H1 (cell line): ENCODE measurements at places on chromosomes 3 and 15.

GRCh38 chr3:36380221-36381031 lies at the start of gene STAC:
Gene STAC (plus strand): TSS chr3:36380504. CDS start chr3:36380644, 140 bp downstream.
- no peak for DNase-seq

DNA sequence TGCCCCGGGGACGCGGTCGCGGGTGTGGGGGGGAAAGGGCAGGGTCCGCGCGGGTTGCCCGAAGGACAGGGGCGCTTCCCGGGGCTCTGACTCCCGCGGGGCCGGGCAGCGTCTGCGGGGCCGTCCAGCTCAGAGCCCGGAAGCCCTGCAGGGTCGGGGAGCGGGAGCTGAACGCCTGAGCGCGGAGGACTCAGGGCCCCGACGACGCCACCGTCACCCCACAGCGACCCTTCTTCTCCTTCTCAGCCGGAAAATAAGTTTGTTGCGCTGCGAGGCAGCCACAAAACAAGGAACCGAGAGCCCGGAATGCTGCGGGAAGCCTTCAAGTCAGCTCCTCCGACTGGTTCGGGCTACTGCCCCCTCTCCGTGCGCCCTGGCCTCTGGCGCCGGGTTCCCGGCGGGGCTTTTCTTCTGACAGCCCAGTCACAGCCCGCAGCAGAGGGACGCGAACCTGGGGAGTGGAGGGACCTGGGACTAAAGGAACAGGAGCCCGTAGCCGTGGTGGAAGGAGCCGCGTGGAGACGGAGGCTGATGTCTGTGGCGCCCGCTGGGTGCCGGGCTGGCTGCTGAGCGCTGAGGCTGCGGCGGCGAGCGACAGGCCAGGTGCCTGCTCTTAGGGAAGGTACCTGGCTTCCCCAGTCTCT lies 484 bp downstream of the CNTN4 start:
- DNase-seq: peak; percentile 79

GRCh38 chr15:30870681-30871080 lies 33.0 kb upstream of the FAN1 start:
- DNase-seq: no peak

DNA sequence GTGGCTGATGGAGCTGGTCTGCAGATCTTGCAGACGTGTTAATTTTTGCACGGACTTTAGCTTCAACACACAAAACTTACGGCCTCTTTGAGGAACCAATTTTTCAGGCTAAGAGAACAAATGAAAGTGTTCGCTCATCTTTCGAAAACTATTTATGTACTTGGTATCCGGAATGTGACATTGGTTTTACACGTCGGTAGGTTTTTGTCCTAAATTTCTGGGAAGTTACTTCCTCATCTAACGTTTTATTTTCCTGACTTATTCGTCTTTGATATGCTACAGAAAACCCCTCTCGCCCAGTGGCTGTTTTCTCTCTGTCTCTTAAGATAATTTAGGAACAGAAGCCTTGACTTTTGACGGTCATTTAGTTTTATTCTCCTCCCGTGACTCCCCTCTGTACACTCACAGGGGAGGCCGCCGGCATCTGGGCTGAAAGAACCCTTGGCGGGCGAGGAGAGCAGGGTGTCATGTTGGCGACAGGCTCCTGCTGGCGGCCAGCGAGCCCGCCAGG lies 834 bp upstream of the GREM1 start:
- DNase-seq: no peak

DNA sequence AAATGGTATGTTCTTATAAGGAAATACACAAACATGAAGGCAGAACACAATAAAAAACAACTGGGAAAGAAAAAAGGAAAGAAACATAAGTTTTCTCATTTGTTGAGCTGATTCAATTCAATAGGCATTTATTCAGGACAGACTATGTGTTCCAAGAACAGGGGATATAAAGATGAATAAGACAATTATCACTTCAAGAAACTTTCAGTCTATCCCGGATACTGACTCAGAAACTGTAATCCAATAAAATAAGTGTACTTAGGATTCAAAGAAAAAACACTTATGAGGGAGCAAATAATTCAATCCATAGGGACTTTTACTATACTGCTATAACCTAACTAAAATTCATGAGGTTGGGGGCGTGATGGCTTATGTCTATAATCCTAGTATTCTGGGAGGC lies 3.5 kb upstream of the POPDC2 start:
- no peak for DNase-seq

- no peak for DNase-seq
Observed at GRCh38 chr15:61243983-61244593, 15.0 kb upstream of the RORA start.

DNA sequence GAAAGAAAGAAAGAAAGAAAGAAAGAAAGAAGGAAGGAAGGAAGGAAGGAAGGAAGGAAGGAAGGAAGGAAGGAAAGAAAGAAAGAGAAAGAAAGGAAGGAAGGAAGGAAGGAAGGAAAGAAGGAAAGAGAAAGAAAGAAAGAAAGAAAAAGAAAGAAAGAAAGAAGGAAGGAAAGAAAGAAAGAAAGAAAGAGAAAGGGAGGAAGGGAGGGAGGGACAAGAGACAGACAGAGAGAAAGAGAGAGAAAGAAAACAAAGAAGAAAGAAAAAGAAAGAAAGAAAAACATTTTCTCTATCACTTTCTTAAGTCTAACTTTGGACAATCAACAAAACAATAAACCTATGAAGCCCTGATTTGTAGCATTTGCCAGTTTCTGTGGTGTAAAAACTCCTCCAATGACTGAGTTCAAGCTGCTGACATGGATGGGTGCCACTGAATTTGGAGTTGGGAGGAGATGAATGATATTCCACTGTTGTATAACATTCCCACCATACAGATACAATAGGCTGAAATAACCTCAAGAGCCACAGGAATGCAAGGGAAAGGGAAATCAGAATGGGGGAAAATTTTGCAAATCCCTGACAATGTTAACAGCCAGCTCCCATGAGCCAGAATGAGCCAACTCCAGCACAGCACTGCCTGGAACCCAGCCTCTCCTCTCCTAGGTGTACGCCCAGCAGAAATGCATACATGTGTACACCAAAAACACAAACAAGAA lies 15.0 kb upstream of the RTP3 start:
- no peak for DNase-seq

GRCh38 chr3:12560505-12561190 lies 3.8 kb downstream of the MKRN2 start:
- no peak for DNase-seq

DNA sequence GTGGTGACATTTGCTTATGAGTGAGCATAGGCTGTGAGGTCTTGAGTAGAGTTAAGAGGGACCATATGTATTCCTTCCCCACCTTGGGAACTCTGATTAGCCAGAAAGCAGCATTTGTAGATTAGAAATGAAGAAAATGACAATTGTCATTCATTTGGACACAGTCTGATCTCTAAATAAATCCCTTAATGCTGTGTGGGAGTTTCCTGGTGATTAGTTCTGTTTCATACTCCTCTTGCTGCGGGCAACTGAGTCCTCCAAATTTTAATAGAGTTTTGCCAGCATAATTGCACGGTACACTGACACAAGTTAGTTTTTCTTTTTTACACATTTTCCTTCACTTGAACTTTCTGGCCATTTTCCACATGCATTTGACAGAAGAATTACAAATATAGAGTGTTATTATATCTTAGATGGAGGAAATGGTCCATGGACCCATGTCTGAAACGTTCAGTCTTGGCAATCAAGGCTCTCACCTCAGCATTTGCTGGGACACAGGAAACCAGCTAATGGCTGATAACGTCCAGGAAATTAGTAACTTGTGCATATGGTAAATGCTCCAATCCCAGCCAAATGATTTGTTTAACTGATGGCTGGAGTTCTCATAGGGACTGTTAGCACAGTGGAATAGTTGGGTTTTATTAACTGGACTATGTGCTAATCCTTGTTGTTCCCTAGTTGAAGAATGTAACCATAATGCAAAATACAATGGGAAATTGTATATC lies 321.2 kb downstream of the RBMS3 start:
- no peak for DNase-seq

DNA sequence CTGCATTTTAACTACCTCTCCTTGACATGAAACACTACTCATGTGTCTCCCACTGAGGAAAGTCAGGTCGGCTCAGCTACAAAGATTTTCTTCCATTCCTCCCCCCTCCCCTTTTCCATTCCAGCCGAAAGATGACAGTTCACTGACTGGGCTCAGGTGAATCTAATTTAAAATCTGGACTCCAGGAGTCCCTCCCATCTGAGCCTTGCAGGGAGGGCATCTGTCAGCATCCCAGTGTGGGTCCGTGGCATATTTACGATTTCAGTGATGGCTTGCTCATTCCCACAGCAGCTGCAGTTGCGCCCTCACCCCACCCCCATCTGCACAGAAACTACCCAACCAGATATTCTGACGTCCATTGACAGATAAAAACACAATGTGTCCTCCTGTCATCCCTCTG lies 153.7 kb upstream of the ARRDC4 start:
- no peak for DNase-seq

DNA sequence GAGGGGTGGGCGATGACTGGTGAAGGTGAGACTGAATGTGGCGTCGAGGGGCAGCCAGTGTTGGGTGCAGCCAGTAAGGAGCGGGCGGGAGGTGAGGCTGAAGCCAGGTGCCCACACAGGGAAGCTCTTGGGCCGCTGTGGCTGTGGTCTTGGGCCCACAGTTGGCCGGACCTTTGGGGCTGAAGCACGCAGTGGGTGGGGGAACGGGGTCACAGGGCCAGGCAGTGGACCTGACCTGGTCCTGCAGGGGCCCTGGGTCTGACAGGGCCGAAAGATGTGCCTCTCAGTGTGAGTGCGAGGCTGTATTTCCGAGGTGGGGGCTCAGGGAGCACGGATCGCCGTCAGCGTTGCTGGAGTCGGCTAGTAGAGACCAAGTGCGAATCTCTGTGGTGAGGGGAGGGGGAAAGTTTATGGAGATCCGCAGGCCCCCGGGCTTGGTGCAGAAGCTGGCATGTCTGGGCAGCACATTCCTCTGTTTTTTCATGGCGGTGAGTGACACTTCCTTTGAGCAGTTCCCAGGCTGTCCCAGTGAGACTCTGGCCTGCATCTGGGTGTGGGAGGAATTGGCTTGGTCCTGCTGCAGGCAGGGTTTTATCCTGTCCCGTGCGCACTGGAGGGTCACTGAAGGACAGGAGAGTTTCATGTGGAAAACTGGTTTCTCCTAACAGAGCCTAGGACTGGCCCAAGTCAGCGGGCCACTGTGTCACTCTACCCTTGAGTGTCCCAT lies 100.8 kb downstream of the TMEM266 start:
- DNase-seq: no peak

DNA sequence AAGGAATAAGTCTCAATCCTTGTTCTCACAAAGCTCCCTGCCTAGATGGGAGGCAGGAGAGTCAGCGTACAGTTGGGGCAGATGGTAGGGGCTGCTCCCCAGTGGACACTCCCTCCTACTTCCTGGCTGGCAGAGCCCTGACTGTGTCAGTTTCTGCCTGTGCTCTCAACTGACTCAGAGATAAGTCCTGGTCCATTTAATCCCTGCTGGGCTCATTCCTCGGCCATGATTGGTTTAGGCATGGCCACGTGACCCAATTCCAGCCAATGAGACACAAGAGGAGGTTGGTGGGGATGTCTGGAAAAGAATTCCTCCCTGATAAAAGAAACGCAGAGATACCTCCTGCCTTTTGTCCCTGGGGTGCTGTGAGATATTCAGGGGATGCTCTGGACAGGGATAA lies 118.1 kb upstream of the SLC6A11 start:
- DNase-seq: no peak

DNA sequence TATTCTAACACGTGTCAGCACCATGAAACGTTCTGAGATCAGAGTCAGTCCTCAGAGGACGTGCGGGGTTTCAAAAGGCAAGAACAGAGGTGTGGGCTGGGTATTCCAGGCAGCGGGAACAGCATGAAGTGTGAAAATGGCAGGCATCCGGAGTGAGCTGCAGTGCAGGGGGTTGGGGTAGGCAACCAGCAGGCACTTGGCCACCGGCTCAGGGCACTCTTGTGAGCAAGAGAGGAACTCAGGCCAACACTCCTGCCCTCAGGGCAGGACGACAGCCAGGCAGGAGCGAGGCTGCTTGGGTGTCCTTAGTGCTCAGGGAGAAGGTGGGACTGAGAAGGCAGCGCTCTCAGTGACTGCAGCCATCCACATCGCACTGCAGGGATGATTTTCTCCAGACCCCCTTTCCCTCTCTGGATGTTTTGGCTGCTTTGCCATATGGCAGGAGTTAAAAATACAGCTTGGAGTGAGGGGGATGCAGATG lies 151.1 kb downstream of the NUP210 start:
- no peak for DNase-seq

DNA sequence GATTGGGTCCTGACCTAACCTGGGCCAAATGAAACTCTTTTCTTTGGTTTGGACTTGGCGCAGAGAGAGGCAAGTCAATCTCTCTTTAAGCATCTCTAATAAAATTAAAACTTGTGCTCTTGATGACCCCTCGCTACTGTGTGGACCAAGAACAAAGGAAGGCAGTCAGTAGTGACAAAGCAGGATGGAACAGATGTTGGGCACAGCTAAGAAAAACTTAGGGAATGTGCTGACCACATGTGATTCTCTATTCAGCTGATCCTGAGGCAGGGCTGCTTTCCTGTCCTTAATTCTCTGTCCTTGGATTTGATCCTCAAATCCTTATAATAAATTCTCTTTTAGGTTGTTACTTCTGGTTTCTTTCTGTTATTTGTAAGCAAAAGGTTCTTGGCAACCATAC lies 259.9 kb downstream of the ZIC1 start:
- DNase-seq: no peak

DNA sequence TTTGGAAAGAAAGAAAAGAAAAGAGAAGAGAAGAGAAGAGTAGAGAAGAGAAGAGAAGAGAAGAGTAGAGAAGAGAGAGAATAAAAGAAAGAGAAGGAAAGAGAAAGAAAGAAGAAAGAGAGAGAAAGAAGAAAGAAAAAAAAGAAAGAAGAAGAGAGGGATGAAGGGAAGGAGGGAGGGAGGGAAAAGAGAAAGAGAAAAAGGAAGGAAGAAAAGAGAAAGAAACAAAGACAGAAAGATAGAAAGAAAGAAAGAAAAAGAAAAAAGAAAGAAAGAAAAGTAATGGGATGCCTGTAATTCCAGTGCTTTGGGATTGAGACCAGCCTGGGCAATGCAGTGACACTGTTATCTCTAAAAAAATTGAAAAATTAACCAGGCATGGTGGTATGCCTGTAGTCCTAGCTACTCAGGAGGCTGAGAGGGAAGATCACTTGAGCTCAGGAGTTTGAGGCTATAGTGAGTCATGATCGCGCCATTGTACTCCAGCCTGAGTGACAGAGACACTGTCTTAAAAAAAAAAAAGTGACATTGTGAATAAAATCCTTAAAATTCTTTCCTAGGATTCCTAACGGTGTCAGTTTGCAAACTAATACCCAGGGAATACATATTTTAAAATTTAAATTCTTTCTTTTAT lies 1.7 kb downstream of the RASL12 start:
- DNase-seq: no peak

GRCh38 chr3:13654330-13655060 lies 105.6 kb downstream of the FBLN2 start:
- no peak for DNase-seq
